Spleen (tissue), 13 donors: ENCODE measurements at places on chromosomes 16 and 17. TPM values are rescaled to one million over a fixed set of nuclear protein-coding genes. Genes with fewer than 3 reads are reported as not detected.
A peak's percentile ranks its signal among the peaks of the same experiment; 100 is the strongest.

MEFV gene
- polyA plus RNA-seq: 3.7 TPM

MYO18A gene
- 44.5 TPM for polyA plus RNA-seq

NOS2 gene
- 0.02 TPM for polyA plus RNA-seq

- peaks cover 41% of the 10 kb centered on the region for H3K4me1 ChIP-seq
- no peak for DNase-seq
- no peaks in the 10 kb centered on the region for H3K27me3 ChIP-seq
- no peak overlapping the region for H3K4me3 ChIP-seq
Observed at GRCh38 chr17:48439875-48440505, 10.0 kb upstream of the SKAP1 start.

DNA sequence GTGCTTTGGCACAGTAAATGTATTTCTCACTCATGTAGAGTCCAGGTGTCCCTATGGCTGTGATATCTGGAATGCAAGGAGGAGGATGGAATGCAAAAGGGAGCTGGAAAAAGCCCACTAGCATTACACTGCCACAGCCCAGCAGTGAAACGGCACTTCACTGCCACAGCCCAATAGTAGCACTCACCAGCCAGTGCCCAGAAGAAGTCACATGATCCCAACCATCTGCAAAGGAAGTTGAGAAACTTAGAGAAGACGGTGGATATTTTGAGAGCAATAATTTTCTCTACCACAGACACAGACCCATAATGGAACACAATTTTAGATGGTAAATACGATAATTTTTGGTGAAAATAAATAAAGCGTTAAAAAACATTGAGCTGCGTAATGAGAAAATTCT lies 51.8 kb downstream of the C16orf82 start:
- H3K36me3 ChIP-seq: no peaks in the 10 kb centered on the region
- no peaks in the 10 kb centered on the region for H3K27me3 ChIP-seq
- DNase-seq: no peak

DNA sequence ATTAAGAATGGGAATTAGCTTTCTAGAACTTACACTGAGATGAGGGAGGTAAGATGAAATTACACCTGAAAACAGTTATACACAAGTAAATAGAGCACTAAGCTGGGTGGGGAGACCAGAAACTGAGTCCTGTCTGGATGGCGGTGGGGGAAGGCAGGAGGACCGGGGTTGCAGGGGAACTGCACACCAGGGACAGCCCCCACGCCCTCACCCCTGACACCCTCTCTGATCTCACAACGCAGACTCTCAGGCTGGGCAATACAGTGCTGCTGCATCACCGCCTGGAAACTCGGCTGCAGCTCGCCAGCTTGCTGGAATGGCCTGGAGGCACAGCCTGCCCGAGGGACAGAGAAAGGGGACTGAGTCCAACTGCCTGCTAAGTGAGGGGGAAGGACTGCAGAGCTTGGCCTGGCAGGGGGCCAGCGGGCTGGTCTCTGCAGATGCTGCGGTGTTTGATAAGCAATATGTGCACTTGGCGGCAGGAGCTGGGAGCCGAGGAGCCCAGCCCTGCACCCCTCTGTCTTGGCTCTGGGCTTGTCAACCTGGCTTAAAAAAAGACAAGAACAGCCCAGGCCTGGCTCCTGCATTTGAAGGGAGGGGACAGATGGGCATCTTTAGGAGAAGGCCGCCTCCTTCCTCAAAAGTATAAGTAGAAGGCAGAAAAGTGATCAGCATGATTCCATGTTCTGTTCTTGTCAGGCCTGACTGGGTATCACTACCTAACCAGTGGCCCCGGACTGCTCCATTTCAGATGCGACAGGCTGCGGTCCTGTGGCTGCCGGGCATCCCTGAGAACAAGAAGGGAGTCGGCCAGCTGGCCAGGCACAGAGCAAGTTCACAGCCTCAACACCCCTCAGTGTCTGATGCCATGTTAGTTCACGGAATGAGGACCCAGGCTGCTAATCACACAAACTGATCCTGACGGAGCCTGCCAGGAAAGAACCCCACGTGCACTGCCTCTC lies 30.2 kb downstream of the SPHK1 start:
- peak; percentile 67 for DNase-seq
- H3K4me3 ChIP-seq: no peak overlapping the region
- H3K4me1 ChIP-seq: peaks cover 18% of the 10 kb centered on the region
- no peaks in the 10 kb centered on the region for H3K27me3 ChIP-seq

DNA sequence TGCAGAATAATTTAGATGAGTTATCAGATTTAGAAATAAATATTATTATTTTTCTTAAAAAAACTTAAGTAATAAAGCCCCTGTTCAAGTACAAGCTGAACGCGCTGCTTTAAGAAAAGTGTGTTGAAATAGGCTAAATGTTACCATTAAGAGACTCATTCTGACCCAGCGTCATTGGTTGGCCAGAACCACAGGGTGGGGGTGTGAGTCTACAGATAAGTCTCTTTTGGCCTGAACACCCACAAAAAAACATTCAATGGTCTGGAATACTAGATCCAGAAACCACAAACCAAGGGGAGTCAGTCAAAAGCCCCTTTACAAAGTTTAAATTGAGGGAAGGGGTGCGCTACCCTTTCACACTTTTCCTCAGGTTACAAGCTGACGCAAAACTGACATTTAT lies 776.1 kb downstream of the KCNJ2 start:
- DNase-seq: no peak
- no peaks in the 10 kb centered on the region for H3K36me3 ChIP-seq
- H3K4me3 ChIP-seq: no peak overlapping the region
- H3K27me3 ChIP-seq: no peaks in the 10 kb centered on the region
- H3K27ac ChIP-seq: no peak overlapping the region

- no peaks in the 10 kb centered on the region for H3K4me1 ChIP-seq
- H3K27ac ChIP-seq: no peak overlapping the region
- DNase-seq: no peak
- H3K27me3 ChIP-seq: no peaks in the 10 kb centered on the region
Observed at GRCh38 chr16:56700195-56700594, 17.9 kb downstream of the MT1X start.

DNA sequence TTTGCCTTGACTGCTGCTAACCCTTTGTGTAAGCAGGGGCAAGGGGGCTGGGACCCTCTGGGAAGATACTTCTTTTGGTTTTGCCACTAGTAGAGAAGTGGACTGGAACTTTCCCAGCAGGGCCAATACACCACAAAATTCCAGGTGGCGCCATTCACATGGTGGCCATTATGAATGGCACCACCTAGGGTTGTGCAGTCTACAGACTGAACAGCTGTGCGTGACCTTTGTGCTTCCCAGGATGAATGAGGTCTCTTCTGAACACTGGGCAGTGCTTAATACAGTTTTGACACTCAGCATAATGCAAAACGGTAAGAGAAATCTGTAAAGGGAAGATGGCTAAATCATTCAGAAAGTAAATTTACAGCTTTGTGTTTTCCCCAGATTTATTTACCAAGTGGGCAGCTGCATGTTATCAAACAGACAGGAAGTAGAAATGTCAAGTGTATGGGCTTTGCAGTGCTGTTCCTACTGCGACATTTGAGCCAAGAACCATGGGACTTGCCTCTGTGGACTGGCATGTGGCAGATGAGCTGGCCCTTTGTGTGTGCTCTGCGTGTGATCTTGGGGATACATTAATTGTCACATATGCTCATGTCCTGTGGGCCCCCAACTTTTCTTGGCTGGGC lies 9.2 kb downstream of the SYT17 start:
- no peaks in the 10 kb centered on the region for H3K27me3 ChIP-seq
- H3K27ac ChIP-seq: no peak overlapping the region
- no peaks in the 10 kb centered on the region for H3K36me3 ChIP-seq
- H3K4me1 ChIP-seq: peaks cover 12% of the 10 kb centered on the region
